ENCODE measurements at places on chromosomes 12 and 14. TPM values are rescaled to one million over a fixed set of nuclear protein-coding genes. Genes with fewer than 3 reads are reported as not detected.

MSRB3 gene
- total RNA-seq = not detected

ANO2 gene
- total RNA-seq = not detected

OLR1 gene
- not detected for total RNA-seq

RILPL2 gene
- total RNA-seq = 11.2 TPM

PEBP1 gene
- total RNA-seq = 140 TPM

OR10G2 gene
- not detected for total RNA-seq

USP44 gene
- 6.0 TPM for total RNA-seq

- no peak for DNase-seq
Measured at GRCh38 chr12:97398704-97399103, 63.9 kb upstream of the RMST start.

GRCh38 chr14:100288382-100289185 is 17.7 kb downstream of the SLC25A29 start:
- peak; percentile 11 for DNase-seq

DNA sequence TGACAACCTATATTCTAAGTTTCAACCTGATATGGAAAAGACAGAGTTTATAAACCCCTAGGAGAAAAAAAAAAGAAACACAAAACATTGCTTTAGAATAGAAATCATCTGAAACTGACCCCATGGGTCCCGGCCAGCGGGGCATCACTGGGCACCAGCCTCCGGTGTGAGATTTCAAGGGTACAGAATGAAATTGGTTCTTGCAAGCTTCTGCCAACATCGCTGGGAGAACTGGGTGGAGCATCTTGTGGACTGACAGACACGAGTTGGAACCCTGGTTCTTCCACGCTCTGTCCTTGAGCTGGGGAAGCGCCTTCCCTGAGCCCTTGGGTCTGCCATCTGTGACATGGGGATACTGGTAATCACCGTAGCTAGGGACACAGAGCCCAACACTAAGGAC is 173.6 kb downstream of the PHETA1 start:
- DNase-seq = no peak

- no peak for DNase-seq
Measured at GRCh38 chr14:75469606-75470237, 41.9 kb downstream of the JDP2 start.

GRCh38 chr14:96121660-96122395 is 82.7 kb downstream of the C14orf132 start:
- DNase-seq = no peak

- DNase-seq = no peak
Measured at GRCh38 chr14:102927346-102927877, 4.9 kb downstream of the AMN start.

GRCh38 chr12:49618576-49618975 is 4.8 kb upstream of the PRPF40B start:
- DNase-seq = no peak

DNA sequence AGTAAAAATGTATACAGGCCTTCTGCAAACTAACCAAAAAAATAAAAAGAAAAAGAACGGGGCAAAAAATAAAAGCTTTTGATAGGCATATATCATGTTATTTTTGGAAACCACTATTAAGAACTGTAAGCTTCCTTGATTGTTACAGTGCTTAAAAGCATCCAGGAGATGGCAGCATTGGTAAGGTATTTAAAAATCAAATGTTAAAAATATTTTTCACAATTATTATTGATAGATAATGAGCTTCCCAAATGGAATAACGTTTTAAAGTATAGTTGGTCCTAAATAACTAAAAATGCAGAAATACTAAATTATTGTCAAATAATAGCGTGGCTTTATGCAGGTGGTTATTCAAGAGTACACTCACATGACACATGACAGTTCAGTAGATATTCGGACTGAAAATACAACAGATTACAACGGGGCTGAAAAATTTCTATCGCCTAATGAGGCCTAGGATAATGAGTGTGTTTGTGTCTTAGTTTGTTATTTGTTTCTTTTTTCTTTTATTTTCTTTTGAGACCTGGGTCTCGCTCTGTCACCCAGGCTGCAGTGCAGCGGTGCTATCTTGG is 127.2 kb upstream of the ATF7IP start:
- DNase-seq = no peak

GRCh38 chr14:92144708-92145107 is 22.9 kb downstream of the CPSF2 start:
- no peak for DNase-seq

DNA sequence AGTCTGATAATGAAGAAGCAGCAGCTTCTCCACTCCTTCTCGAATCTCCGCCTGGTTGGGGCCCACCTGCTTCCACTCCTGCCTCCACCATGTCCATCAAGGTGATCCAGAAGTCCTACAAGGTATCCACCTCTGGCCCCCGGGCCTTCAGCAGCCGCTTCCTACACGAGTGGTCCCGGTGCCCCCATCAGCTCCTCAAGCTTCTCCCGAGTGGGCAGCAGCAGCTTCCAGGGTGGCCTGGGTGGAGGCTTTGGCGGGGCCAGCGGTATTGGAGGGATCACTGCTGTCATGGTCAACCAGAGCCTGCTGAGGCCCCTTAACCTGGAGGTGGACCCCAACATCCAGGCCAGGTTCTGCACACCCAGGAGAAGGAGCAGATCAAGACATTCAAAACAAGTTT is 381.0 kb upstream of the USP15 start:
- DNase-seq = no peak

- no peak for DNase-seq
Measured at GRCh38 chr12:66187821-66188220, 1.2 kb upstream of the IRAK3 start.

DNA sequence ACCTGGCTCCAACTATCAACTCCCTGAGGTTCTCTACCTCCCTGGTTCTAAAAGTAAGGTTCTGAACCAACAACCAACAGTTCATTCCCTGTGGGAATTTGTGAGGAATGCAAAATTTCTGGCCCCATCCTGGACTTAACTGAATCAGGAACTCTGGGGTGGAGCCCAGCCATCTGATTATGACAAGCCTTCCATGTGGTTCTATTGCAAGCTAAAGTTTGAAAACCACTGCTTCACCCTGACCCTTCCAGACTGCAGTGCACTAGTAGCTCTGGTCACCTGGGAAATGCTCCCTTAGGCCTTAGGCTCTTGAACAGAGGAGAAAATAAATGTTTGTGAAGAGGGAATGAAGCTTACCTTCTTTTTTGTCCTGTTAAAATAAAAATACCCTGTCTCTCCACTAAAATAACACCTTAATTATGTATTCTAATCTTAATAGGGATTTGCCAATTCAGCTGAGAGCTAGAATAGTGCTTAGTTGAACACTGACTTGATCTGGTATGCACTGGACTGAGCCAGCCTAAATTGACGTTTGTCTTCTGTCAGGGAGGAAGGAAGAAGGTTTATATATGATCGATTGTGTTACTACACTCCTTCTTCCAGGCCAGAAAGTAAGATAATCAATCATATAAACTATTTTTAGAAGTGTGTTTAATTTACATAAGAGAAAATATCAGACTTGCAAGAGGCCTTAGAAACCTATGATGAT is 39.1 kb upstream of the DDHD1 start:
- DNase-seq = no peak

- no peak for DNase-seq
Measured at GRCh38 chr12:54020591-54021405, 7.4 kb upstream of the HOXC6 start.

- peak; percentile 81 for DNase-seq
Measured at GRCh38 chr12:103505371-103506236, 9.8 kb upstream of the C12orf42 start.

DNA sequence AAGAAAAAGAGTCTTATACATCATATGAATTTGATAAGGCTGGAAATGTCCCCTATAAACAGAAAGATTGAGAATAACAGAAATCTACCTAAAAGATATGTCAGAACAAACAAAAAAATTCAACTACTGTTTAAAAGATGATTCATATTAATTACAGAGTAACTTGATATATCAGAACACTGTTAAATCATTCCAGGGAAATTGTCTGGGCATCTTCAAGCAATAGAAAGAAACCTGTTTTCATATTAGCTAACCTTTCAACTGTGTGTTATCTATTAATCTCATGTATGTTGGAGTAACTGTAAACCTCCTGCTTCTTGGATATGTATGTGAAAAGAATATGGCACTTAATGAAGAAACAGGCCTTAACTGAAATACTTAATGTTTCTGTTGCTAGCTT is 96.7 kb downstream of the NUBPL start:
- no peak for DNase-seq

Data from activated naive CD4-positive, alpha-beta T cell treated with anti-CD3 and anti-CD28 coated beads, Interleukin-2, amount 50 U/mL, for 72 hours (primary cell).